Ascending aorta (tissue), 2 donors: ENCODE measurements at places on chromosomes 1 and 21. TPM values are rescaled to one million over a fixed set of nuclear protein-coding genes. Genes with fewer than 3 reads are reported as not detected.
A peak's percentile ranks its signal among the peaks of the same experiment; 100 is the strongest.

DNA sequence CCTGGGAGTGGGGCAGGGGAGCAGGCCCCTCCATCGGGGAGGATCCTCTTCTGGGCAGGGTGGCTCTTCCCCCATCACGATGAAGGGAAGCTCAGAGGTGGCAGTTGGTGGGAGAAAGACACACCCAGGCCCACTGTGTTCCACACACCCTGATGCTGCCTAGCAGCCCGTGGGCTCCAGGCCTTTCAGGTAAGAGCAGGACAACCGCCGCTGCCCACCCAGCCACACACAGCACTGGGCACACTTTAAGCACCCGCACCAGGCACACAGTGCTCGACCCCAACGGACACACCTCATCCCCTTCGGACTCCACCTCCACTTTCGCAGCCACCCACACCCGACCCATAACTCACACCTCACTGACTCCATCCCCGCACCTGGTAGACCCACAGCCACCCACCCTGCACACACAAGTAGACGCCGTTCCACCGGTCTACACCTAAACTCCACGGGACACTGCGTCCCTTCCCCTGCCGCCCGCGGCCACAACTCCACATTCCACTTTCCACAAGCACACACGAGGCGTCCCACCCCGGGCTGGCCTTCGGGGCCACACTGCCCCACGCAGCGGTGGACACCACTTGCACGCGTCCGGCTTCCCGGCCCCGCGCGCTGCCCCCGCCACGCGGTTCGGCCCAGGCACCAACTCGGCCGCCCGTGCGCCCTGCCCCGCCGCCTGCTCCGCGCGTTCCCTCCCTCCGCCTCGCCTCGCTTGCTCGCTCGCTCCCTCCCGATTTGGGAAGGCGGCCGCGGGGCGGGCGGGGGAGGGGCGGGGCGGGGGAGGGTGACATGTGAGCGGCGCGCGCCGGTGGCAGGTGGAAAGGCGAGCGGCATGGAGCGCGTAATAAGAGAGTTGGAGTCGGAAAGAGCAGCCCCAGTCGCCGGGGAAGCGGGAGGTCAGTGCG is at the start of gene KCNQ4:
Gene KCNQ4, plus strand, starts transcription at position 787 of the 905 bp plus-strand sequence. CDS start 307 bp downstream, outside the sequence.
- peak within 1 kb of the TSS; percentile 69 for H3K4me3 ChIP-seq
- no peaks in the 10 kb centered on the region for H3K27me3 ChIP-seq
- no peaks in the 10 kb centered on the region for H3K36me3 ChIP-seq
- peaks cover 6% of the 10 kb centered on the region for H3K4me1 ChIP-seq
- peak within 1 kb of the TSS; percentile 82 for H3K27ac ChIP-seq
- DNase-seq = no peak

CLDN19 gene
- total RNA-seq = not detected

KRTAP19-2 gene
- not detected for total RNA-seq

GRCh38 chr1:118118469-118118868 is 66.6 kb downstream of the SPAG17 start:
- no peaks in the 10 kb centered on the region for H3K4me1 ChIP-seq
- H3K36me3 ChIP-seq = no peaks in the 10 kb centered on the region
- no peak overlapping the region for H3K27ac ChIP-seq
- H3K27me3 ChIP-seq = no peaks in the 10 kb centered on the region
- DNase-seq = no peak
- H3K4me3 ChIP-seq = no peak overlapping the region

DNA sequence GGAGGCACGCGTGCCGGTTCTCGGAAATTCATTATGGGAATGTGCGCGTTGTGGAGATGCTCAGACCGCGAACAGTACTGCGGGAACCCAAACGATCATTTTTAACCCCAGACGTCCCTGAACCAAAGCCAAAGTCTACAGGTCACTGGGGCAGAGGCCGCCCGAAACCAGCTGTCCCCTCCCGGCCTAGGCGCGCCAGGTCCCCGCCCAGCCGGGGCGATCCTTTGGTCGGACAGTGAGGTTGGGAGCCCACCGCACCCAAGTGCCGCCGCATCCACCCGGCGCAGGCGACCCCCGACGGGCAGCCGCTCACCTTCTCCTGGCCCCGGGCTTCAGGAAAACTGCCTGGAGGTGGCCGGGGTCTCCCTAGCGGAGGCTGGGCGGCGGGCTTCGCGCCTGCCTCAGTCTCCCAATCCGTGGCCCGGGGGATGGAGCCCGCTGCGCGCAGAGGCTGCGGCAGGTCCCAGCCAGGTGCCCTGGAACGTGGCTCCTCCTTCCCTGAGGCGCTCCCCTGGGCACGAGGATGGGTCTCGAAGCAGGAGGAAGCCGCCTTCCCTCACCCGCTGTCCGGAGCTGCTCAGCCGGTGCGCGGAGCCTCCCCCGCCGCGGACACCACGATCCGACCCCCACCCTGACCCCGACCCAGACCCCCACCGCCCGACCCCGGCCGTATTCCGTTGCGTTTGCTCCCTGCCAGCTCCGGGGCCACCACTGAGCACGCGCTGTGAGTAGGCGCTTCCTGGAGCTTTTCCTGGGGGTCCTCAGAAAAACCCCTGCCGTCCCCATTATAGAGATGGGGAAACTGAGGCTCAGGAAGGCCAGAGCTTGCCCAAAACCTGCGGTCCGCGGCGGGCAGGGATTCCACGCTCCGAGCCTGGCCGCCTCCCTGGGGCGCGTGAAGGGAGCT is 8.1 kb upstream of the SLX9 start:
- H3K27me3 ChIP-seq = peaks cover 13% of the 10 kb centered on the region
- DNase-seq = no peak
- peaks cover 19% of the 10 kb centered on the region for H3K4me1 ChIP-seq
- H3K36me3 ChIP-seq = no peaks in the 10 kb centered on the region
- peak overlapping the region; percentile 47 for H3K4me3 ChIP-seq

DNA sequence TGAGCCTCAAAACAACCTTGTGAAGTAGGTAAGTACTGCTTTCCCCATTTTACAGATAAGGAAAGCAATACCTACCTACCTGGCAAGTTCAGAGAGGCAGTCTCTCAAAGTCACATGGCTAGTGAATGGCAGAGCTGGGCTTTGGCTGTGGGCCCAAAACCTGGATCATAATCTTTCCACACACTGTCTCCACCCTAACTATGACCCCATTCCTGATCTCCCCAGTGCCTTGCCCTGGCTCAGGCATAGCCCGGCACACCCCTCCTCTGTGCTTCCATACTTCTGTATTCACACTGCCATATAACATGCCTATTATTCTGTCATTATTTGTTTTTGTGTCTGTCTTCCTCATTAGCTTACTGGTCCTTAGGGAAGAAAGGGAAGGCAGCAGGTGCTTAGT is 15.9 kb downstream of the GNG12 start:
- H3K4me3 ChIP-seq = no peak overlapping the region
- DNase-seq = no peak
- H3K27me3 ChIP-seq = no peaks in the 10 kb centered on the region
- H3K27ac ChIP-seq = peak overlapping the region; percentile 90
- no peaks in the 10 kb centered on the region for H3K36me3 ChIP-seq
- H3K4me1 ChIP-seq = peaks cover 14% of the 10 kb centered on the region

DNA sequence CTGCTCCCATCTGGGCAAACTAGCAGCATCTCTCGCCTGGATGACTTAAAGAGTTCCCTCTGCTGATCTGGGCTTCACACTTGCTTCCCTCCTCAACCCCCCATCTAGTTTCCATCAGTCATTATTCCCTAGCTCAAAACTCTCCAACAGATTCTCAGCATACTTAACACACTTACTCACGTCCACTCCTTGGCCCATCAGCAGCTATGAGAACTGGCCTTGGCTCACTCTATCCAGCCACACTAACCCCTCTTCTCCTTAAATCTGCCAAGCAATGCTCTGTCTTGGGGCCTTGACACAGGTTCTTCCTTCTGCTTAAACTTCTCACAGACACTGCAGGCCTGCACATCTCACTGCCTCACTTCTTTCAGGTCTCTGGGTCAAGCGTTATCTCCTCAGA is 41.6 kb downstream of the GNG12 start:
- no peaks in the 10 kb centered on the region for H3K36me3 ChIP-seq
- peak overlapping the region; percentile 80 for H3K27ac ChIP-seq
- H3K4me1 ChIP-seq = peaks cover 78% of the 10 kb centered on the region
- no peak for DNase-seq

DNA sequence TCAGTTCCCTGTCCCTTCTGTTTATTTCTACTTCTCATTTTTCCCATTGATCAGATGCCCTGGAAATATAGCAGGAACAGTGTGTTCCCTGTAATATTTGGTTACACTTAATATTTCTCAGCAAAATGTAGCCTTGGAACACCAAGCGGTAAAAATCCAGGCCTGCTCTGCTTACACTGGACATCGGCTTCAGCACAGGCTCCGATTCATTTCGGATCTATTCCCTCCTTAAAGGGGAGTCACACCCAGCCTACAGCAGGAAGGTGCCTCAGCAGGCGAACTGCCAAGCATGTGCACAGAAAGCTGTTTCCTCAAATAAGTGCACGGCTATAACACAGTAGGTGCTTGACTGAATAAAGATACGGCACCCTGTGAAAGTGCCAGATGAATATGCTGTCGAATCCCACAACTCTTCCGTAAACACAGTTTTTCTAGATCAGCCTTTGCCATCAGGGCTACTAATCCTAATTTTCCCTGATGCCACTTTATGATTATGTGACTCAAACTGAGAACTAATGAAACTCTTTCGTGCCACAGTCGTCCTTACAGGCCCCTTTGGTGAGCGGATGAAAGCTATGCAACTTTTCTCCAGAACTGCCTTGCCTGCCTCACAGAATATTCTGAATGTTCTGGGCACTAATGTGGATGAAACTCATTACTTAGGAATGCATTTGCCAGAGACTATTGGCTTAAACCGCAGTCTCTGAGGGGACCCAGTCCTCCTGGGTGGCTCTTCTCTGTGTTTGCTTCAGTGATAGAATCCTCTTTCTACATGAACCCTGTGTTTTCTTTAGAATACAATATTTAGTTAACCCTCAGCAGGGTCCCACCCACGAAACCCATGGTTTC is 275.5 kb upstream of the RUNX1 start:
- DNase-seq = no peak
- H3K4me1 ChIP-seq = peaks cover 21% of the 10 kb centered on the region
- H3K4me3 ChIP-seq = peak overlapping the region; percentile 37
- peak overlapping the region; percentile 77 for H3K27ac ChIP-seq
- H3K36me3 ChIP-seq = no peaks in the 10 kb centered on the region

DNA sequence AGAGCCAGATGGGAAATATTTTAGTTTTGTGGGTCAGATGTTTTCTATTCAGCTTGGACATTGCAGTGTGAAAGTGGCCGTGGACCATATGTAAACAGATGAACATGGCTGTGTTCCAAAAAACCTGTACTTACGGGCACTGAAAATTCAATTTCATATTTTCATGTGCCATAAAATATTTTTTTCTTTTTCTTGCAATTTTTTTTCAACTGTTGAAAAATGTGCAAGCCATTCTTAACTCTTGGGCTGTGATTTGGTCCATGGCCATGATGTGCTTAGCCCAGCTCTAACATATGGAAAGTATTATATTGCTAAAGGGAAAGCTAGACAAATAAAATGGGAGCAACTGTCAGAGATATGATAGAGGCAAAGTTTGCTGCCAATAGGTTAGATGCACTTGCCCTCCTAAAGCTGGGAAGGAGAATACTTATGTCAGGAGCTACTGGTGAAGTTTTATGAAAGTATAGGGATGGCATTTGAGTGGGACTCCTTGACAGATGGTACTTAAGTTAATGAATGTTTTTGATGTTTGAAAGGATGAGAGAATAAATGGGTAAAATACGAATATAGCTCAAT is 240.3 kb downstream of the RYR2 start:
- no peaks in the 10 kb centered on the region for H3K4me1 ChIP-seq
- H3K36me3 ChIP-seq = no peaks in the 10 kb centered on the region
- no peak overlapping the region for H3K4me3 ChIP-seq
- DNase-seq = no peak
- H3K27me3 ChIP-seq = no peaks in the 10 kb centered on the region

- no peaks in the 10 kb centered on the region for H3K4me1 ChIP-seq
- no peak for DNase-seq
- H3K36me3 ChIP-seq = no peaks in the 10 kb centered on the region
- no peaks in the 10 kb centered on the region for H3K27me3 ChIP-seq
- H3K4me3 ChIP-seq = no peak overlapping the region
These were observed 214.3 kb upstream of the ESRRG start for GRCh38 chr1:216937491-216937890.

DNA sequence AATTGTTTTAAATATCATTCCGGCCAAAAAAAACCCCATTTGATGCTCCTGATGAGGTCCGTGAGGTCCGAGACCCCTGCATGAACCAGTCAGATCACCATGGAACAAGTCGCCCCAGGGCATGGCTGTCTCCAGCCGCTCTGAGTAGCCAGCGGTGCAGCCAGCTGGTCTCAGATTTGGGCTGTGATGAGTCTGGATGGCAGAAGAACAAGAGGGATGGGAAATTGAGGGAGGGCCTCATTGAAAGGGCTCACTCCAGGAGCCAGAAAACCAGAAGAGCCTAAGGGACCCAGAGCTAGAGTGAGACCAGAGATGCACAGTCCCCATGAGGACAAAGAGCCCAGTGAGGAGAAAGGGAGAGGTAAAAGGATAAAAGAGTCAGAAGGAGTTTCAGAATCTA is 174.0 kb downstream of the TOMM20 start:
- H3K4me3 ChIP-seq = no peak overlapping the region
- peak overlapping the region; percentile 58 for H3K27ac ChIP-seq
- peak; percentile 38 for DNase-seq
- H3K36me3 ChIP-seq = no peaks in the 10 kb centered on the region

DNA sequence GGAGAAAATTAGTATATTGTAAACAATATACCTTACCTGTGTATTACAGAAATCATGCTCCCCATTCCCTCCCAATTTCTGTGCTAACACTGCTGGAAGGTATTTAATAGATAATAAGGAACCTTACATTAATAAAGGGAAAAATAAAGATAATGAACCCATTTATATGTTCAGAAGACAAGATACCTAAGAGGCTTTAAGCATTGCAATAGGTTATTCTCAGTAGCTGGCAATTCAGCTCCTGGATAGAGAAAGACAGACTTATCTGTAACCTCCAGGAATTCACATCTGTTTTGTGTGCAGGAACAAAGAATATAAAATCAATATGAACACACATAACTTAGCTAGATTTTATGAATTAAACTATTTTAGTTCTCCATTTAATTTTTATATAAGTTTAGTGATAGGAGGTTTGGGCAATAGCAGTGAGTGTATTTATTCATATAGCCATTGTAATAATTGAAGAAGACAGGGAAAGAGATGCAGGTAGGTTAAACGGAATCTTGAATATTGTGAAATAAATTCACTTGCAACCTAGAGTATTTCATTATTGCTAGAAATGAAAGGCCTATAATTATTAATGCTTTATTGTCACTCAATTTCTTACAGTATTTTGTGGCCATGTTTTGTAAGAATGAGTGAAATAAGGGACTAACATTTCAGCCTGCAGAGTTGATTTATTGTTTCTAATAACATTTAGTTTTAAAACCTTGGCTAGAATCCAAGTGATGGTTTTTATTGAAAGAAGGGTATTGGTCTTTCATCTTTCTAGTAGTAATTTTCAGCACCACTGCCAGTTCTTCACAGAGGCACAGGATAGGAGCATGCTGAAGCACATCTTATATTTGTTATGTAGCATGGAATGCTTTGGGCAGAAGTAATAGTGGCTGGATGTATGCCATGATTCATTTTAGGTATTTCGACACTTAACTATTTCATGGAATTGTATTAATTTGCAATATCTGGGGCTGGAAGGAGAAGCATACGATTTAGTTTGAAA is 1.5 kb downstream of the XPR1 start:
- H3K36me3 ChIP-seq = no peaks in the 10 kb centered on the region
- H3K27me3 ChIP-seq = no peaks in the 10 kb centered on the region
- peak overlapping the region; percentile 83 for H3K4me3 ChIP-seq
- DNase-seq = no peak
- H3K27ac ChIP-seq = no peak overlapping the region
- H3K4me1 ChIP-seq = peaks cover 5% of the 10 kb centered on the region
